ENCODE measurements at places on chromosomes 2 and 18.

- DNase-seq, result no peak
Observed at GRCh38 chr2:107088156-107088555, 202.2 kb upstream of the ST6GAL2 start.

DNA sequence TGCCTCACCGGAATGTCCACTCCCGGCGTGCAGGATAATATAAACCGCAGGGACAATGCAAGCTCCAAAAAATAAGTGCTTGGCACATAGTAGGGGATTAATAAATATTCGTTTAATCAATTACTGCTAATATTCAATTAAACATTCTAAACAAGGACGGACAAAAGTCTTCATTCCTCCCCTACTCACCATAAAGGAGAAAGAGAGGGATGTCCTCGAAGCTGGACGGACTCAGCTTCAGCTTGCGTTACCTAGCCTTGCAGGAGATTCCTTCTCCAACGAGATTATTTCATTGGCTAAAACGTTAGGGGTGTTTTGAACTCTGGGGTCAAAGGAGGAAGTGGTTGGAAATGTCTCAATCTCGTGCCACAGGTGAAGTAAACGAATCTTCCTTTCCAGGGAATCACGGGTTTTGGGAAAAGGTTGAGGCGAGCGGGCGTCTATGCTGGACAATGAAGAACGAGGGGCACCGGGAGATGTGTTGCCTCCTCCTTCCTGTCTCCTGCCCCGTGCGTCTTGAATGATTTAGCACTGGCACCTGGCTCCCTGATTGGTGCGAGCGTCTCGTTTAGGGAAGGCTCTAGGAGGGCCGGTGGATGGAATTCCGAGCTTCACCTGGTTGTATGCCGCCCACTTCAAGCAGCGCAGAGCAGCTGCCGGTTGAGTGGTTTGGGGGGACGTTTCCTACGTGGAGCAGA lies 2.0 kb upstream of the GAD1 start:
- DNase-seq, result no peak

- no peak for DNase-seq
Observed at GRCh38 chr18:50313031-50313607, 25.6 kb upstream of the CXXC1 start.

GRCh38 chr18:61651145-61651879 lies 241.5 kb downstream of the RNF152 start:
- no peak for DNase-seq

GRCh38 chr2:157305723-157306110 lies 19.9 kb downstream of the ERMN start:
- DNase-seq, result no peak

DNA sequence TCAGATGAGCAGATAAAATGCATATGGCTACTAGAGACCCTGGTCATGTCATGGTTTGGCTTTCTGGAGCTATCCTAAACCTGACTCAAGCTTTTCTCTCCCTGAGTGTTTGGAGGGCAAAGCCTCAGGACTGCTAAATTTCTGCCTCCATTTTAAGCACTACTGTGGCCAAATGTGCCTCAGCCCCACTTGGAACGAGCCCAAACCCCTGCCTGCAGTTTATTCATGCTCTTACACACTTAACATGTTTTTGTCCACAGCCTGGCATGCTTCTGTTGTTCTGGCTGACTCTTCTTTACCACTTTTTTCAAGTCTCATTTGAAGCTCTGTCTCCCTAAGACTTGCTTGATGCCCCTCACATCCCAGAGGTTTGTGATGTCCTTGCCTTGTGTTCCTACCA lies 24.7 kb downstream of the MGAT5 start:
- DNase-seq, result no peak

- no peak for DNase-seq
Observed at GRCh38 chr2:227973241-227973640, 101.8 kb downstream of the DAW1 start.

DNA sequence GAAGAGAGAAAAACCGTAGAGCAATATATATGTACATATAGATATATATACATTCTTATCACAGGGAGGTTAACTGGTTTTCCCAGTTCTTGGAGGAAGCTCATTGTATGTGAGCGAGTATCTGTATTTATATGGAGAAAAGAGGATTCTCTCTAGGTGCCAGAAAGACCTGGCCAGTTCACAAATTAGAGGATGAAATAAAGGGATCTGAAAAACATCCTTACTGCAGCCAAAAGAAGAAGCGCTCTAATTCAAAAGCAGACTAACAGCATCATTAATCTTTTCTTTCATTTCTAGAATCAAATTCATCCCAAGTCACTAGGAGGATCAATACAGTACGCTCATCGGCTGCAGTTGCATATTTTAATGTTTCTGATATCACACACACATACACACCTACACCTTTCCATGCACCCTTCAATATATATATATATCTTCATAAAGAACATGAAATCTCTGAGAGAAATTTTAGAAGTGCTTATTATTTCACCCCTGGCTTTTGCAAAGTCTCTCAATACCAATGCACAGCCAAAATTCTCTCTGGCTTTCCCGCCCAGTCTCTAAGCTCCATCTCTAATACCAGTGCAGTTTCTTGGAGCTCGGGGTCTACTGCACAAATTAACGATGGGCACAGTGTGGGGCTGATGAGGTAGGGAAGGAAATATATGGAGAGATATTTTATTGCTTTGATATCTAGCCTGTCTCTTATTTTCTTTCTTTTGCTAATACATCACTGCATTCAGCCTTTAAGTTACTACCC lies 731 bp downstream of the NRXN1 start:
- no peak for DNase-seq

- DNase-seq, result no peak
Observed at GRCh38 chr18:11974741-11975325, 6.5 kb upstream of the IMPA2 start.

- DNase-seq, result no peak
Observed at GRCh38 chr2:240216167-240216566, 75.7 kb upstream of the OTOS start.

GRCh38 chr2:222434204-222434603 lies 9.9 kb downstream of the SGPP2 start:
- no peak for DNase-seq

DNA sequence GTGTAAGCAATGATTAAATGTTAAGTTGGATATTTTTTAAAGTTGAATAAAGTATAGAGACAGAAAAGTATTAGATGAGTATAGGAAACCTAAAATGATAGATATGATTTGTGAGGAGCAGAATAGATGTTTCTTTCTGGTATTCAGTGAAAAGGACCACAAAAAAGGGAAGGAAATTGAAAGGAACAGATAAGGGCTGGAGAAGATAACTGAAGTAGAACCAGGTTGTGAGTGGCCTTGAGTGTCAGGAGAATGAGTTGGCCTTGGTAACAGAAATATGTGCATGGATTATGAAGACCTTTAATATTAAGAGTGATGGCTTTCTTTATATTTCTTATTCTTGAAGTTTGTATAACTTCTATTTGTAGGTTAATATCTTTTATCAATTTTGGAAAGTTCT lies 543.5 kb downstream of the METTL4 start:
- DNase-seq, result no peak

GRCh38 chr2:192885569-192886160 lies 690.9 kb upstream of the TMEFF2 start:
- DNase-seq, result no peak

- DNase-seq, result no peak
Observed at GRCh38 chr2:2507417-2507997, 176.4 kb upstream of the MYT1L start.

- no peak for DNase-seq
Observed at GRCh38 chr2:181790716-181791649, 100.5 kb upstream of the ITPRID2 start.

DNA sequence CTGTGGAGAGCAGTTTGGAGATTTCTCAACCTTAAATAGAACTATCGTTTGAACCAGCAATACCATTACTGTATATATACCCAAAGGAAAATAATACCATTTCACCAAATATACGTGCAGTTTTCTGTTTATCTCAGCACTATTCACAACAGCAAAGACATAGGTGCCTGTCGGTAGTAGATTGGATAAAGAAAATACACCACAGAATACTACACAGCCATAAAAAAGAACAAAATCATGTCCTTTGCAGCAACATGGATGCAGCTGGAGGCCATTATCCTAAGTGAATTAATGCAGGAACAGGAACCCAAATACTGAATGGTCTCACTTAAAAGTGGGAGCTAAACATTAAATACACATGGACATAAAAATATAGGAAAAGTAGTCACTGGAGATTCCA lies 81.3 kb downstream of the SMCHD1 start:
- no peak for DNase-seq

GRCh38 chr2:55165626-55166025 lies 66.5 kb downstream of the CLHC1 start:
- no peak for DNase-seq

DNA sequence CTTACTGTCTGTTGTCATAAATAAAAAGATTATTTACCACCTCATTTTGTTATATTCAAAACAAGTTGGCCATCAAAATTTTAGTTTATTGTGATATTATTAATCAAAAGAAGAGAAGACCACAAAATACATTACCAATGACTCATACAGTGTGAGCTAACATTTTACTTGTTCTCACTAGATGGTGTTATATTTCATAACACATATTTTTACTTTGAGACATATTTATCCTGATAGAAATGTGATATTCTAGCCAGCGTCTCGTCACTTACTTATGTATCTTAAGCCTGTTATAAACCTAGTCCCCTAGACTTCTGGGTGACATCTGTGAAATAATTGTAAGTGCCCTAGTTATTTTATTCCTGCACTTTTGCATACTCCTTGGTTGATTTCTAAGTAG lies 263.2 kb downstream of the CDH7 start:
- no peak for DNase-seq

GRCh38 chr2:200357845-200358244 lies 51.4 kb downstream of the SPATS2L start:
- no peak for DNase-seq

GRCh38 chr2:163132850-163133249 lies 294.3 kb upstream of the KCNH7 start:
- DNase-seq, result no peak

- no peak for DNase-seq
Observed at GRCh38 chr2:47653902-47654789, 128.8 kb upstream of the MSH6 start.

DNA sequence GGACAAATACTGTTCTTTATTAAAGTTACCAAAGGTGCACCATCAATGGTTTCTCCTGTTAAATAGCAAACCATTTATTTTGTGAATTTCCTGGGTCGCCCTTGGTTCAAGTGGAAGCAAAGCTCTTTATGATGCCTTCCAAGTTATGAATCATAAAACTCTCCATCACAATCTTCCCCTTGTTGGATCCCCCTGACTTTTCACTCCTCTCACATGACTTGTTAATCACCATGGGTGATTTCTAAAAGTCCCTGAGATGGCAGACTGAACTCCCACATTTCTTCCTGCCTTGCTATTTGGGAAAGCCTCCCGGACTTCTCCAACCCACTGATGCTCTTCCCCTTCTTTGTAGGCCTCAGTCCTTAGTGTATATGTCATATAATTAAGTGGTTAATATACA lies 176.0 kb downstream of the THADA start:
- DNase-seq, result no peak

DNA sequence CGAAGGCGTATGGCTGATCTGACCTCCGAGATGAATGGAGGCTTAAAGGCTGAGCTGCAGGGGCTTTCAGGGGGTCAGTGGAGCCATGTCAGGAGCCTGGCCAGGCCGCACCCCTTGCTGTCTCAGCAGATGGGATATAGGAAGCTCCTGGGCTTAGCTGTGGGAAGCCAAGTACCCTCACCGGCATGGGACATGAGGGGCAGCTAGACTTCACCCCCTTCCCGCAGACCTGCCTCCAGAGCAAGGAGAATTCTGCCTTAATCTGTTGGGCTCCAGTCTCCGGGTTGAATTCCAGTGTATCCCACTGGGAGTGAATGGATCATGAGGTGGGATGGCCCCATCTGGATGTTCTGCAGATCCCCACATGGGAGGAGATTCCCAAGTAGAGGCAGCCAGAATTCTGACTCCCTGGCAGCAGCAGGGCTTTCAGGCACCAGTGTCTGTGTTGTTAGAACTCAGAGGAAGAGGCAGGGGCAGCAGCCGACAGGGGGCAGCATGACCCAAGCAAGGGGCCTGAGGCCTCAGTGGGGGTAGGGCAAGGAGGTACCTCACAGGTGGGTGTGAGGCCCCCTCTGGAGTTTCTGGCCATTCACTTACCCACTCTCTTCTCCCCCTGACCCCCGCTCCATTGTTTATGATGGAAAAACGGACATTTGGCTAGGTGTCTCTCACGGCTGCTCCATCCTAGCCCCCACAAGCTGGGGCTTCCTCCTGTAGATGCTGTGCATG lies 19.1 kb downstream of the CAPG start:
- DNase-seq, result peak; percentile 61

DNA sequence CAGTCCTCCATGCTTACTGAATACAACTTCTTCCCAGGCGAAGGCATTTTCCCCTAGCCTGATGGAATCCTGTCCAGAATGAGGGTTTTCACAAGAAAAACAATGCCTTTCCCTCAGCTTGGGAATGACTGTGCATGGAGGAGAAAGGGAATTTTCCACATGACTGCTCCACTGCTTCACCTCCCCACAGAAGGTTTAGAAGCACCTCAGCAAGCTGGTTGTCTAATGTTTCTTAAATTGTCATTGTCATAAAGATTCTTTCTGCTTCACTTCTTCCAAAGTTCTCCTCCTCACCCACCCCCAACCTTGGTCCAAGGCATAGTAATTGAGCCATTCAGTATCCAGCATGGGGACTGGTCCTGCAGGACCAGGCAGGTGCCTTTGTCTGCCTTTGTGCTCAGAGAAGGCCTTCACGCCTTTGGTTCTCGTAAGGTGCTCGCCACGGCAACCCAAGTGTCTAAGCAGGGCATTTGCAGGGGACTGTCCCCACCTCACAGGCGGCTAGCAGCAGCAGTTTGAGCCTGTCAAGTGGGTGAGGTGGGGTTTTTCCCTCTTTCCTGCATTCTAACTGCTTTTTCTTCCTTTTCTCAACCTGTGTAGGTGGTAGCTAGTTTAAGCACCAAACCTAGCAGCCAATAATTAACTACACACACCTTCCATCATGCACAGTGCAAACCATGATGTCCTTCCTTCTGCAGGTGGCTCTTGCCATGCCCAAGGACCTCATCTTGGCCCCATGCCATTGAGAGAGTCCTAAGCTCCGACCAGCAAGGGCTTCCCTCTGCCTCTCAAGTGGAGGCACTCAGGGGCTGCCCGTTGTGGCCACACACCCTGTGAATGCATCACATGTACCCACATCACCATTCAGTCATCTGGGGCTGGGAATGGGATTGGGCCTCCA lies 65.7 kb upstream of the BCL2L11 start:
- no peak for DNase-seq

DNA sequence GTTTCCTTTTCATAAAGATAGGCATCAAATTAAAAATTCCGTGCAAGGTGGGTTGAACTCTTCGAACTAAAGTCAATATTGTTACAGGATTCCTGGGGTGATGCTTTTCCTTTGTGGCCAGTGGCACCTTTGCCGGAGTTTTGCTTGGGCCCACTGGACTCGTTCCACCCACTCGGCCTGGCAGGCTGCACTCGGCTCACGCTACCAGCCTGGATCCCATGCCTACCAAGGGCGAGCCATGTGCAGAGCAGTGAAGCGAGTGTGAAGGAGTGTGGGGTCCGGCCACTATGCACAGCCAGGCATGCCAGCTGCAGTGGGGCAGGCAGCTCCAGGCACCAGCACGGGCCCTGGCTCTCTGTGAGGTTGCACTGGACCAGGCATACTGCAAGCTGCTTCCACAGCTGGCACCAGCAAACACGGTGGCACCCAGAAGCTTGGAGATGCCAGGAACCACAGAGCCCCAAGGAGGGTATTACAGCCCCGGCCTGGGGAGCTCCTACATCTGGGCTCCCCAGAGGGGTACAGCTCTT lies 83.6 kb downstream of the DTNB start:
- no peak for DNase-seq

- DNase-seq, result no peak
Observed at GRCh38 chr18:62781262-62781661, 65.9 kb downstream of the PHLPP1 start.

Data from effector CD8-positive, alpha-beta T cell (primary cell).